Retinal pigment epithelial cell (primary cell): ENCODE measurements at places on chromosomes 5 and 9.

DNA sequence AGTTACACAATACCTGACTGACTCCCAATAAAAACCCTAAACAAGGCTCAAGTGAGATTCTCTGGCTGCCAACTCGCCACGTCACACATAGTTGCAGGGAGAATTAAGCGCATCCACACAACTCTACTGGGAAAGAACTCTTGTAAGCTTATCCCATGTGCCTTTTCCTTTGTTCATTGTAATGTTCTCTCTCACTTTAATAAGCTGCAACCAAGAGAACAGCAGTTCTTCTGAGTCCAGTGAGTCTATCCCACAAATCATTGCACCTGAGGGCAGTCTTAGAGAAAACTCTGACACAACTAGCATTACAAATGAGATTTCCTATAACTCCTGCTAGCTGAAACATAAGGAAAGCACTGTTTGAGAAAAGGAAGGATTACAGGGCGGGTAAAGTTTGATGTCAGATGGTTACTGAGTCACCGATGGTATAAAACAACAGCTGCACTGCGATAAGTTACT is 27.4 kb downstream of the CENPK start:
- peak; percentile 74 for DNase-seq

- no peak for DNase-seq
Observed at GRCh38 chr5:56011835-56012234, 17.1 kb upstream of the IL6ST start.

DNA sequence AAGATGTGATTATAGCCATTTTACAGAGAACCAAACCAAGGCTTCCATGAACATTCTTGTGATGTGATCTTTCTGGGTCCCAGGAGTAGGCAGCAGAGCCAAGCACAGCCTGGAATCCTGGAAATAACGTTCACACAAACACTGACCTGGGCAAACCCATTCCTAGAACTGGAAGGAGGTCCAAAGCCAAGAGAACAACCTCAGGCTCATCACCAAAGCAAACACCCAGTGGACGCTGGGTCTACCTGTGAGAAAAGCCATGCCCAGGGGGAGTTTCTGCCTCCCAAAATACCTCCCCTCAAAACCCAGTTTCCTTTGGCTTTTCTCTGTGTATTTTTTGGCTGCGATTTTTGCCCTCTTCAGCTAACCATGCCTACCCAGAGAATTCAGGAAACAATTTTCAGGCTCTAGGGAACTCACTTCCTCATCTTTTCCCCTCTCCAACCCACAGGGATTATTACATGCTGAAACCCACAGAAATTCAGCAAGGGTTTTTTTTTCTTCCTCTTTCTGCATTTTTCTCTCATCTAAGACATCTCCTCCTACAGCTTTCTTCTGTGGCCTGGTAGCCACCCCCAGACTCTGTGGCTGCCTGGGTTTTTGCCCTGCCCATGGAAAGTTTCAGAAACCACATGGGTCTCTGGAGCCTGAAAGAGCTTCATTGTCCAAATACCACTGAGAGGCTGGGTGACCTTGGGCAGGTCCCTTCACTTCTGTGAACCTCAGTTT is 75.0 kb downstream of the TNC start:
- DNase-seq, result no peak

DNA sequence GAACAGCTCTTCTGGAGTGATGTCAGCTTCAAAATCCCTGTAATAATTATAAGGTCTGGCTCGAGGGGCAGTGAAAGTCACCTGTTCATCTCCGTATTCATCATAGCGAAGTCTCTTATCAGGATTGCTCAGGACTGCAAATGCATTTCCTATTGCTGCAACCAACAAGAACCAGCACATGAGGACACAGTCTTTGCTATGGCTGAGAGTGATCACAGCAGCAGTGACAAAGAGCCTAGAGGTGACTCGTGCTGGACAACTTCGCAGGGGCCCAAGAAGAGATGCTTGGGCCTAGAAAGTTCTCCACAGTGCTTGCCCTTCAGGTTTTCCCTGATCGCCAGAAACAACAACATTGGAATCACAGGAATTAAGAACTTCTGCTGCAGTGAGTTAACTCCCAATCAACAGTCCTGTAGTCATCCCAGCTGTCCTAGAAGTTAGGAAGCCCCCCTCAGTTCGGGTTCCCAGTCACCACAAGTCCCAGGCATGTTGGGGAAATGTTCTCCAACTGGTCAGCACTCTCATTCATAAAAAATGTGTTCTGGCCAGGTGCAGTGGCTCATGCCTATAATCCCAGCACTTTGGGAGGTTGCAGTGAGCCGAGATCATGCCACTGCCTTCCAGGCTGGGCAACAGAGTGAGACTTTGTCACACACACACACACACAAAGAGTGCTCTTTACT is 13.0 kb downstream of the DNAJC18 start:
- no peak for DNase-seq

- no peak for DNase-seq
Observed at GRCh38 chr5:6858419-6858818, 145.2 kb downstream of the TENT4A start.

DNA sequence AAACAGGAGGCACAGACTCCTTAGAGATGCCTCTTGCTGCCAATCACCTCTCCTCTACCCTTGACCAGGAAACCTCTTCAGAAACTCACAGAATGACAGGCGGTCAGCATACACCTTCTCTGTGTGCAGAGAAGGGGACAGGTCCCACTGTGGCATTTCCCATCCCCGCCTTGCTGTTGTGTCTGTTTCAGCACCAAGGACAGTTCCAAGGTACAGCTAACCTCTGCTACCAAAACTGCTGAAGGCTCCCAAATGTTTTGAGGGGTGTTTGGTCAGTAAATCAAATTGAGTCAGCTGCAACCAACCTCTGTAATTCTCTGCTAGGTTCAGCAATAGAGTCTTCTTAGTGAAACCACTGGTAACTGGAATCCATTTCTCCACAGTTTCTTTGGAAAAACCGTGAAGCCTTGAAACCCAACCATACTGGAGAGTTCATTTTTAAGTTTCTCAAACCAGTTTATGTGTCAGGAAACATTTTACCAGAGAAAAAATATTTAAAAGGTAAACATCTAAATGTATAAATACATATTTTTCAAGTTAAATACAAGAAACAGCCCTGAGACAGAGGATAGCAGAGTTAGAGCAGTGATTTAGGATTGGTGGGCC is 122.0 kb downstream of the DRD1 start:
- no peak for DNase-seq

GRCh38 chr5:56508249-56508648 is 275.1 kb upstream of the ANKRD55 start:
- no peak for DNase-seq

- DNase-seq, result no peak
Observed at GRCh38 chr5:170960567-170960966, 98.7 kb downstream of the RANBP17 start.

- DNase-seq, result no peak
Observed at GRCh38 chr9:97531888-97532376, 30.5 kb downstream of the TMOD1 start.

GRCh38 chr5:32410630-32411029 is 33.9 kb downstream of the ZFR start:
- no peak for DNase-seq

DNA sequence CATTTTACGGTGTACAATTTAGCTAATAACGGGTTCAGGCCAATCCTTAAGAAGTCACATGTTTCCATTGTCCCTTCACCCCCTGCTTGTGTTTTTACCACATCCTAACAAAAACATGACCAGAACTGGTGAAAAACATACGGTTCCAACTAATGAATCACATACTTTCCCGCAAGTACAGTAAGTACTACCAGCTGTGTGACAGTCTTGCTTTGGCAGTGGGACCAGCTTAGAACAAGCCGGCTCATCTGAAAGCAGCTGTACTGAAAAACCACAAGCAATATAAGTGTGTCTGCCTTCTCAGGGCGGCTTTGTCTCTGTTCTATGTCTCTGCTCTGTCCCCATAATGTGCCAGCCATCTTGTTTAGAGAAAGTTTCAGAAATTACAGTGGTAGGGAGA is 242.5 kb downstream of the BNC2 start:
- DNase-seq, result peak; percentile 63

GRCh38 chr5:68002836-68003235 is 212.7 kb upstream of the PIK3R1 start:
- no peak for DNase-seq

- DNase-seq, result no peak
Observed at GRCh38 chr9:83119873-83120272, 56.9 kb upstream of the RASEF start.

DNA sequence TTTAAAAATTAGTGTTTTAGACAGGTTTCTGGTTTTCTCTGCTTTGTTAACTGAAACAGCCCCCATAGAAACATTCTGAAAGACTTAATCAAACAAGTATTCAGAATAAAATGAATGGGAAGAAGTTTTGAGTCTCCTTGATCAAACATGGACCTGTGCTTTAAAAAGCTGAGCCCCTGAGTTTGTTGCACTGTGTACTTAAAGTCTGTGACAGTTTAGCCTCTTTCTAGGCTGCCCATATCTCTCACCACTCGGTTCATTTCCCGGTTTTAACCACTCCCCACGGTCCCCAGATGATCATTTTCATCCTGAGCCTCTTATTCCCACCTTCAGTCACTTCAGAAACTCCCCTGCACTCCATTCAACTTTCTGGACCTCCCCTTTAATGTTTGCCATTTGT is 215.9 kb upstream of the DMRT1 start:
- DNase-seq, result no peak

DNA sequence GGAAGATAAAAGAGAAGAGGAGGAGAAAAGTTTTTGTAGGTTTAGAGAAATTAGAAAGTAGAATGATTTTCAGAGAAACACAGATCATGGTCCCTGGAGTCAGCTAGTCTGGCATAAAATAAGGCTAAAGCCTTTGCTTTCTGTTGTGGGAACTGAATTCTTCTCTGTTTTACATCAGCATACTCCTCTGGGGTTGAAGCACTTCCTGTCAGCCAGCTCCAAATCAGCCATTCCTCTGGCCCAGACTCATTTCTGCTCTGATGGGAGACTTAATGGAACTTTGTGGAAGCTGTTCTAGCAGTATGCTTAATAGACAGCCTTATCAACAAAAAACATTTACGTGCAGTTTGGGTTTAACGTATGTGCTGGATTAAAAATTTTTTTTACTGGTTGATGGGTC is 143.2 kb downstream of the HMHB1 start:
- no peak for DNase-seq

GRCh38 chr9:83469722-83470121 is 68.5 kb downstream of the FRMD3 start:
- no peak for DNase-seq

GRCh38 chr5:143147902-143148301 is 255.6 kb downstream of the NR3C1 start:
- DNase-seq, result no peak

GRCh38 chr5:107935645-107936044 is 264.9 kb upstream of the EFNA5 start:
- no peak for DNase-seq

- no peak for DNase-seq
Observed at GRCh38 chr5:122942164-122942914, 94.2 kb downstream of the PPIC start.

- DNase-seq, result no peak
Observed at GRCh38 chr5:180817893-180818674, 15.5 kb upstream of the MGAT1 start.

DNA sequence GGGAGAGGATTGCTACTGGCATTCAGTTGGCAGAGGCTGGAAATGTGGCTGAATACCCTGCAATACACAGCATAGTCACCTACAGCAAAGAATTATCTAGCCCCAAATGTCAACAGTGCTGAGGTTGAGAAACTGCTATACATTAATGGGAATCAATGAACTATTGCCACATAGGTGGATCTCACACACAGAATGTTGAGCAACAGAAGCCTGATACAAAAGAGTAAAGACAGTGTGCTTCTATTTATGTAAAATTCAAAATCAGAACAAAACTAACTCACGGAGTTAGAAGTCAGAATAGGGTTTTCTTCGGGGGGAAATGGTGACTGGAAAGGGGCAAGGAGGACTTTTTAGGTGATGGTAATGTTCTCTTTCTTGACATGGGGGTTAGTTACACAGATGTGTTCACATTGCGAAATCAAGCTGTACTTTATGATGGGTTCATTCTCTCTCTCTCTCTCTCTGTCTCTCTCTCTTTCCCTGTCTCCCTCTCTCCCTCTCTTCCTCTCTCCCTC is 45.7 kb upstream of the PANK3 start:
- DNase-seq, result no peak

GRCh38 chr9:137218754-137219271 is 3.2 kb downstream of the RNF208 start:
- no peak for DNase-seq

DNA sequence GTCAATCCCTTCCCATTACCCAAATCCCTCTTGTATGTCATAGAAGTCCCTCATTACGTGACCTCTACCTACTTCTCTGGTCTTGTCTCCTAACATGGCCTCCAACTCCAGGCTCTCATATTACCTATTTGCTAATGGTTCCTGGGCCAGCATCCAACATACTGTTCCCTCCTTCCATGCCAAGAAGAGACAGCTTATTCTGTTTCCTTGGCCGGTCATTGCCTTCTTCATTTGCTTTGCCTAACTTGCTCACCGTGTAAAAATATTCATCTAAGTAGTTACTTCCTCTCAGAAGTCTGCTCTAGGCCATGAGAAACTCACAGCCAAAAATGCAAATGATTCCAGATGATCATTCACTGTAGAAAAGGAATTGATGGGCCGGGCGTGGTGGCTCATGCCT is 8.9 kb upstream of the IL6ST start:
- no peak for DNase-seq
